ENCODE measurements at places on chromosomes 6 and 20.

- DNase-seq = no peak
These were observed 6.3 kb downstream of the ALDH8A1 start for GRCh38 chr6:134943522-134944111.

GRCh38 chr6:135703621-135704020, 147.9 kb upstream of the PDE7B start:
- DNase-seq = no peak

GRCh38 chr6:113190170-113190569, 667.0 kb upstream of the MARCKS start:
- no peak for DNase-seq

DNA sequence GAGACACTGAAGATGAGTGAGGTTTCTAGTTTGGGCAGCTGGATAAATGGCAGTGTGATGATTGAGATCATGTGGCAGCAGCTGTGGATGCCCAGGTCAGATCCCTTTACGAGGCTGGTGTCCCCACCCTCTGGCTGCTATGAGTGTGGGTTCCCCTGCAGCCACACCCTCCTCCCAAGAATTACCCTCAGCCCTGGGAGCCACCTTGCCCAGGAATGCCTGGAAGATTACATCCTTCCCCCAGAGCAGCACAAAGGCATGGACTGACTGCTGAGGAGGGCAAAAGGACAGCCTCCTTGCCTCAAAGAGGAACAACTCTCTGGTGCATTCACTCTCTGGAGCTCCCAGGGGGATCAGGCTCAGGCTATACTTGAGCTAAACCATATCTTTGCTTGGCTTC, 15.0 kb upstream of the PKHD1 start:
- no peak for DNase-seq

GRCh38 chr6:21157186-21157929, 436.2 kb upstream of the SOX4 start:
- no peak for DNase-seq

- DNase-seq = no peak
These were observed 67.1 kb downstream of the EDN1 start for GRCh38 chr6:12356983-12357972.

DNA sequence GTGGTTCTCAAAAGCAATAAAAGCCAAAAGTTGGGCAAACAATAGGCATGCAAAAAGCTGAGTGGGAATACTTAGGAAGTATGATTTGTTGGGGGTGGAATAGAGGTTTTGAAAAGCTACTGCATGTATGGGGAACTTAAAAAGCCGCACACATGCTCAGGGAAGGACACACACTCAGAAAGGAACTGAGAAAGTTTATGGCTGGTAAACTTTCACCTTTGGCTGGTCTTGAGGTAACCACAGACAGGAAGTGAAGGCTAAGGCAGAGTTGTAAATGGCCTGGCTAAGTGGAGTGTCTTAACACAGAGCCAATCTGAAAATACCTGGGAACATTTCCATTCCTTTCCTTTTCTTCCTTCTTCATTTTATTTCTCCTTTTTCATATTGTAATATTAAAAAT, 134.5 kb upstream of the EXOC2 start:
- no peak for DNase-seq

Measured in activated CD8-positive, alpha-beta memory T cell treated with anti-CD3 and anti-CD28 coated beads for 1 hour (primary cell).